Activated T-helper 1 cell treated with anti-CD3 and anti-CD28 coated beads, Interleukin-2, amount 50 U/mL, for 16 hours (primary cell): ENCODE measurements at places on chromosomes 2 and 18.

DNA sequence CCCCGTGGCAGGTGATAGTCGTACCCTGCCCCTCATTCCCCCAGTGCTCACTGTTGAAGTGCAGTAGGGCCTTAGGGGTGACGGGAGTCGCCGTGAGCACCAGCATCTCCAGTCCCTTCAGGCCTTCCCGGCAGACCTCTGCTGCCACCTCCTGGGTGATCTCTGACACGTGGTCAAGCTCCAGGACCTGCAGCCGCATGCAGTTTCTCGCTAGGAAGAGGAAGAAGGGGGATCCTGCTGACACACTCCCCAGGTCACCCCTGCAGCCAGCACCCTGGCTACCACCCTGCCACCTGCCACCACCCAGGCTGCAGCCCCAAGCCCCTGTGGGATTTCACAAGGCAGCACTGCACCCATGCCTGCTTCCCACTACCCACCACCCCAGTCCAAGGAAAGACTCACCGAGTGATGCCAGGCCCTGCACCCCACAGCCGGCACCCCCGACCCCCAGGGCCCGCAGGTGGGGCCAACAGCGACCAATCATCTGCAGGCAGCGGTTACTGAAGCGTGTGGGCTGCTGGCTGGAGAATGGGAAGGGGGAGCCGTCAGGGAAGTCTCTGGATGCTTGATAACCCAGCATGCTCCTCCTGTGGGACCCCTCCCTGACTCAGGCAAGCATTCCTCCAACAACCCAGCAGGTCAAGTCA, 23.8 kb downstream of the FBXO41 start:
- no peak for DNase-seq

DNA sequence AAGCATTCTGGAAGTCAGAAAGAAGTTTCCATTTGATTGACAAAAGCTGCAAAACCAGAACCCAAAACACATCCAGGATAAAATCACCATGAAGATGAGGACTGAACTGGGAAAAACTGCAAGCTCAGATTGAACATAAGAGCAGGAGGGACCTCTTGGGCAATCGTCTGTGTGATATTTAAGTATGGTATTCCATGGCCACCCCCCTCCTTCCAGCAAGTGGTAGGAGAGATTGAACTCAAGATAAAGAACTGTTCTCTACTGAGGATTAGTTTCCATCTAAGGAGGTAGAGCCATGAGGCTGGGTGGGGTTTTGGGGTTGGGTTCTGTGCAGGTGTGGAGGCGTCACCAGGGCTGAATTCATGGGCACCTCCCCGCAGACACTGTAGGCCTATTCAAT, 251.1 kb downstream of the NCKAP5 start:
- no peak for DNase-seq

DNA sequence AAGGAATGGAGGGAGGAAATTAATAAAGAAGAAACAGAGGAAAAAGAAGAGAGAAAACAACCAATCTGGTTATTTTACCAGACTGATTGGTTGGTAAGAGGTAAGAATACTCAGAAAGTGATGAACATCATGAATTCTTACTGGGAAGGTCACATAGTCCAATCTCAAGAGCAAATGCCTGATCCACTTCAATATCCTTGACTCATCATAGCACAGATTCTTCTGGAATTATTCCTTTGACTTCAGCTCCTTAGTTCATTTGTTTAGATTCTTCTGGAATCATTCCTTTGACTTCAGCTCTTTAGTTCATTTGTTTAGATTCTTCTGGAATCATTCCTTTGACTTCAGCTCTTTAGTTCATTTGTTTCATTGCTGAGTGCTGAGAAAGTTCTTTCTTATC, 2030.6 kb upstream of the CELF4 start:
- DNase-seq: no peak

DNA sequence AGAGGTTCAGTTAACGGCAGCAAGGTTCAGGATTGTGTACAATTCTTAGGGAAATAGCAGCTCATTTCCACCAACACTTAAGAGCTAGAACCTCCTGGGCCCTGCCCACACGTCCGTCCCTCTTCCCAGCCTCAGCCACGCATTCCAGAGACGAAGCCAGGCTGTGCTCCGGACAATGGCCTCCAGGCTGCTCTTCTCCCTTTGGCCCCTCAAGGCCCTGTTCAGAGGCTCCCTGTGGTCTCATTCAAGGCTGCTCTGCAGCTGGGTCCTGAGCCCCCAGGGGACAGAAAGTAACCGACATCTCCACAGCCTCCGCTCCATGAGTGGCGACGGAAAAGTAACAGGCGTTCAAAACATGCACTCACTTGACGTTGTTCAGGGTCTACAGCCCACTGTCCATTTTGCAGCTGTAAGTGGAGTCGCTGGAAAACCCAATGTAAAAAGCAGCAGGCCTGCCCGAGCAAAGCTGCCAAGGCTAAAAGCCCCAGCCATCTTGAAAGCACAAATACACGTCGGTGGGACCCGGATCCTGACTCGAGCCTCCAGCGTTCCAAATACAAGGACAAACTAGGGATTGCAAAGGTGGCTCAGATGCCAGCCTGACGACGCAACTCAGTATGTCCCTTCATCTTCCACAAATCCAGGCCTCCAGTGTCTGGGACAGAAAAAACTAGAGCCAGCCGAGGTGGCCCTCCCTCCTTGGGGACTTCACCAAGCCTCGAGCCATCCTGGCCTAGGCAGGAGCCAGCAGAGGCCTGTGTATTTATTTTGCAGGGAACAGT, 76.9 kb downstream of the NDUFA10 start:
- DNase-seq: no peak

GRCh38 chr2:203394519-203395227, 66.5 kb downstream of the ABI2 start:
- no peak for DNase-seq

GRCh38 chr2:232621186-232621585, 12.2 kb upstream of the EFHD1 start:
- DNase-seq: no peak

- no peak for DNase-seq
Measured at GRCh38 chr18:52219102-52219501, 120.9 kb upstream of the DCC start.

DNA sequence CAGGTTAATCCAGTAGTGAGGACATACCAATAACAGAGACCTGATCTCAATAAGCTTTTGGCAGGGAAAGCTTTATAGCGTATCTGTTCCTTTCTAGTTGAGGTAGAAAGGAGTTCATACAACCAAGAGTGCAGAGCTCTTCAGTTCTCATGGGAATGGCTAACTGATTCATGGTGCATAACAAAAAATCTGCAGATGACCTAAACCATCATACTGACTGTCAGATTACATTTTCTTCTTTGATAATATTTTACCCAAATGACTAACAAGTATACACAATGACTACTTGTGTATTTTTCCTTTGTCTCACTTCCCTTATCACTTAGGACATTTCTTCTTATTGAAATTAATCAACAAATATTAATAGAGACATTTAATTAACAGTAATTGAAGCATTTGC, 140.0 kb upstream of the SERTAD2 start:
- DNase-seq: no peak

DNA sequence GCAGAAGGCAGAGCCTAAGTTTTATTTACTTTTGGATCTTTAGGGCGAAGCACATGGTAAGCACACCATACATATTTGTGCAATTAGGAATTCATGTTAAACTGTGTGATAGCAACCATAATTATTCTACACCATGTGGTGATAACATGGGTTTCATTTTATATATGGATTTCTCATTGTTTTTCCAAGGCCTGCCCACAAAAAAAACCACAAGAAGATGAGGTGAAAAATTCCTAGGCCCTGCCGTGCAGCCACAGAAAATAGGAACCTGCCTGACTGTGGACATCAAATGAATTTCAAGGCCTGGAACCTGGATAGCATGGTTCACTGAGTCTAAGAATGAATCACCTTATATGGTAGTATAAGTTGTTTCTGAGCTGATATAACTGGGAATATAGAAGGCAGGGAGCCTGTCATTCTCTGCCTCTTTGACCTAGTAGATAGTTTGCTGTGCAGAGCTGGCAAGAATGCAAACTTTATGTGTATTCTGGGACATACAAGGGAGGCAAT, 22.4 kb upstream of the SSB start:
- no peak for DNase-seq

DNA sequence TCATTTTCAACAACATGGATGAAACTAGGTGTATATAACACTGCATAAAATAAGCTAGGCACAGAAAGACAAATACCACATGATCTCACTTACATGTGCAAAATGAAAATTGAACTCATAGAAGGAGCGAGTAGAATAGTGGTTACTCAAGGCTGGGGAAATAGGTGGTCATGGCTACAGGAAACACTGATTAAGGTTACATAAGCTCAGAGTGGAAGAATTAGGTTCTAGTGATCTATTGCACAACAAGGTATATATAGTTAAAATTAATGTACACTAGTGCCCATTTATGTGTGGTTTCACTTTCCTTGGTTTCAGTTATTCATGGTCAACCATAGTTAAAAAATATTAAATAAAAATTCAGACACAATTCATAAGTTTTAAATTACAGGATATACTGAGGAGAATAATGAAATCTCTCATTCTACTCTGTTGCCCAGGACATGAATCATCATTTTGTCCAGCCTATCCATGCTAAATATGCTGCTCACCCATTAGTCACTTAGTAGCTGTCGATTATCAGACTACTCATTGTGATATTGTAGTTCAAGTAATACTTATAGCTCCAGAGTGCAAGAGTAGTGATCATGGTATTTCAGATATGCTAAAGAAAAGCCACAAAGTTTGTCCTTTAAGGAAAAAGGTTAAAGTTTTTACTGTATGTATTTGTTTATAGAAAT, 1530.9 kb upstream of the LRRTM1 start:
- DNase-seq: no peak

DNA sequence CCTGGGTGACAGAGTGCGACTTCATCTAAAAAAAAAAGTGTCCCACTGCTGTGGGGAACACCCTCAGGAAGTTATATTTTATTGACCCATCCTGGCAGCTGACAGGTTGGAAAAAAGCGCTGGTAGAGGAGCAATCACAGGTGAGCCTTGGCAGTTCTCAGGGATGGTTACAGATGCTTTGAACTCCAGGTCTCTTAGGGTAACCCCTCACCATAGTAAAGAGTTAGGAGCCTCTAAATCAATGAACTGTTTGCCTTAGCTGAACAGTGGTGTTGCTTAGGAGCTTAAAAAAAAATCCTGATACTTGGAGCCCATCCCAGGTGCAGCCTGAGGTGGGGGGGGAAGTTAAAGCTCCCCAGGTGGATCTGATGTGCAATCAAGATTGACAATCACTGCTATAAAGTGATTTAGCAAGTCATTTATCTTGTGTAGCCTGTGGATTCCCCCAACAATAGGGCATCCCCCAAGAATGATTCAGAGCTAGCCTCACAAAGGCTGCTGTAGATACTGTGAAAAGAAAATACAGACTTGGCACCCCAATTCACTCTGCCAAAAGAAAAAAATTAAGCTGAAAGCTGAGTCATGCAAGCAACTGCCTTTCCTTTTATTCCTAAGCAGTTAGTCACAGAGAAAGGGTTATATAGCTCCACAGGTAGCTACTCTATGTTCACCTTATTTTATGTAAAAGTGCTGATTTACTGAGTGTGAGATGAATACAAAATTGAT, 14.8 kb downstream of the SLC16A14 start:
- no peak for DNase-seq
